NCI-H345 (cell line): ENCODE measurements at places on chromosomes 11 and 22.

GRCh38 chr11:132803436-132803835 is 728.9 kb downstream of the OPCML start:
- no peak for DNase-seq

GRCh38 chr11:117663414-117663813 is 133.6 kb downstream of the DSCAML1 start:
- DNase-seq: no peak

GRCh38 chr22:30245985-30246813 is at the start of gene LIF:
Gene LIF (minus strand): TSS chr22:30246759. CDS start chr22:30246695, 64 bp downstream.
- no peak for DNase-seq

- no peak for DNase-seq
Observed at GRCh38 chr11:21552911-21553310, 640.0 kb upstream of the ANO5 start.

- DNase-seq: no peak
Observed at GRCh38 chr11:36053862-36054261, 110.0 kb downstream of the LDLRAD3 start.

GRCh38 chr11:27541790-27542189 is 35.2 kb upstream of the LIN7C start:
- no peak for DNase-seq

- DNase-seq: no peak
Observed at GRCh38 chr11:30724274-30724673, 138.1 kb upstream of the MPPED2 start.

DNA sequence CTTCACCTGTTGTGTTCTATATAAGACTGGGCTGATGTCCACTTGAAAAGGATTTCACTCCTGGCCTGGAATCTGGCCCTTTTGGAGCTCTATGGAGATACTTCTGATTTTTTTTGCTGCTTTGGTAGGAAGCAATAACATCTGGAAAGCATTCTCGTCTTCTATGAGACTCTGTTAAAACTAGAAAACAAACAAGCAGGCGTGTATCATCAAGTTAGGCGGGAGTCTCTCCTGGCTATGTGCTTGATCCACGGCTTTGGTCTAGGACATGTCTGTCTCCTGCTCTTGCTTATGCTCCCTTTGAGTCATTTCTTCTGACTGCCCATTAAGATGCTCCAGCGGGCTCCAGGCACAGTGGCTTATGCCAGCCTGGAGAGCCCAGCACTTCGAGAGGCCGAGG is 121.4 kb upstream of the TTC12 start:
- no peak for DNase-seq

DNA sequence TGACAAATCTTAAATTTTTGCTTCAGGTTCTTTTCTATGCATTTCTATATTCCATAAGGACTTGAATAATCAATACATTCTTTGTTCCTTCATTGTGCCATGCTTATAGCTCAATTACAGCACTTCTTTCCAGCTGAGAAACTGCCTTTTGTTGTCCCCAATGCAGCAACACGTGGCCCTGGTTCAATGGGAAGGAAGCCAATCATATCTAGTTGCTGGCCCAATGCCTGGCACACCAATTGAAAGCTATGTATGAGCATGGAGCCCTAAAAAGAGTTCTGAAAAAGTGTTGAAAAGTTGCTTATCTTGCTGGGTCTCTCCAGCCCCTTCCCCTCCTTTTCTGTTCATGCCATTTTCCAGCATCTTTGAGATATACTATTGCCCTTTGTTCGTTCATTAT is 448.0 kb upstream of the FAT3 start:
- peak; percentile 11 for DNase-seq

DNA sequence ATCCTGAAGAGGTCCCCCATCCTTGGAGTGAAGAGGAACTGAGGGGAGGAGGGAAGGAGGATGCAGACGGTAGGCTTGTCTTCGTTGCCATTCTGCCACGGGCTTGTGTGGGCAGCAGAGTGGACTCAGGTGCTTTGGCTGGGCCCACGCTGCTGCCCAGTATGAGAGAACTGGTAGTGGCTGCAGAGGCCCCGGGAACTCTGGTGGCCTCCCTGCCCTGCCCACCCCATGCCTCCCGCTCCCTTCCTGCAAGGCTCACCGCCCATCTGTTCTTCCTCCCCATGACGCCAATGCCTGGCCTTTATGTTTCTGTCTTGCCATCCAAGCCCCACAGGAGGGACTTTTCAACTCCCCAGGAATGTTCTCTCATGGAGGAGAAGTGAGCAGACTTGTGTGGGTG is 157.4 kb downstream of the DSCAML1 start:
- DNase-seq: no peak

DNA sequence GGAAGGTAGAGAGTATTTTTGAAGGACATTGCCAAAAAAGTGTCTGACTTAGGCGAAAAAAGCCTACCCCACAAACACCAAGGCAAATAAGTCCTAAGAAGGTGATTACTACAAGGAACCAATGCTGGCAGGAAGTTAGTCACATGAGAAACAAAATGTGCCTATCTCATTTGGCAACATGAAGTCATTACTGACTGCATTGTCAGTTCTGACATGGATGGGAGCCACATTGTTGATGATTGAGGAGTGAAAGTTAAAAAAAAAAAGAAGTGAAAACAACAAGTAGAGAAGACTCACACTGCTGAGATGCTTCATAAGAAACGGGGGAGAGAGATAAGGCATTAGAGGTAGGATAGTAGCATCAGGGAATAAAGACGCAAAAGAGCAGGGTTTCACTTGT is 141.5 kb upstream of the FAT3 start:
- DNase-seq: no peak

GRCh38 chr22:42966497-42966896 is 48.5 kb downstream of the PACSIN2 start:
- no peak for DNase-seq

DNA sequence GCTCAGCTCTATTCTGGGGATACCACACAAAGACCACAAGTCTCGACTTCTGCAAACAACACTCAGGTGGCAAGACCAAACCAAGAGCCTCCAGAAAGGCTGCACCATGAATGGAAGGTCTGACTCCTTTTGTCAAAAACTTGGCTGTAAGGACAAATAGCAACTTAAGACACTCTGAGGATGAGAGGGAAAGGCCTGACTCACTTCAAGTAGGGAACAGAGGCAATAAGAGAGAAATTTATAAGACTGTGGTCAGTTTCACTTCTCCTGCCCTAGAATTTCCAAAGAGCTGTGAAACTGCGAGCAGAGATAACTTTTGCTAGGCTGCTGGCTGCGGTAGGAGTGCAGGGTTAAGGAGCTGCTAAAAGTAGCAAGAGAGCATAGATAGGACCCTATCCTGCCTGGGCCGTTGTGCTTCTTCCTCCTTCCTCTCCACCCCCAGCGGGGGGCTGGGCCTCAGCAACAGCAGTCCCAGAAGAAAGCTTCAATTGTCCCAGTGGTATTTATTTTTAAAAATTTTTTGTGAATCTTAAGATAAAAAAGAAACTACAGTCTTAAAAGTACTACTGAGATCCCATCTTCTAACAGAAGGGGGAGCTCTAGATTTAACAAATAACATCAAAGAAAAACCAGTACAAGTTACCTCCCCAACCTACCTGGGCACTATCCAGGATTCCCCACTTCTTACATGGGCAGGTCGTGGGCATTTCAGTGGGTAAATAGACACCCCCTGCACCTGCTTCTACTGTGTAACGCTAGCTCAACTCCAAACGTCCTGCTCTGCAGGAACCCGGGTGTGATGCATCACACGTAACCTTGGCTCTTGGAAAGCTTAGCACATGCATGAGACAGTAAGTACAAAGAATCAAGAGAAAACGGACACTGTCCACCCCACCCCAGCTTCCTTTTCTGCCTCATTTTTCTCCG is 66.4 kb downstream of the SGSM3 start:
- peak; percentile 27 for DNase-seq

- DNase-seq: peak; percentile 78
Observed at GRCh38 chr11:122101625-122102291, 14.3 kb downstream of the BLID start.

DNA sequence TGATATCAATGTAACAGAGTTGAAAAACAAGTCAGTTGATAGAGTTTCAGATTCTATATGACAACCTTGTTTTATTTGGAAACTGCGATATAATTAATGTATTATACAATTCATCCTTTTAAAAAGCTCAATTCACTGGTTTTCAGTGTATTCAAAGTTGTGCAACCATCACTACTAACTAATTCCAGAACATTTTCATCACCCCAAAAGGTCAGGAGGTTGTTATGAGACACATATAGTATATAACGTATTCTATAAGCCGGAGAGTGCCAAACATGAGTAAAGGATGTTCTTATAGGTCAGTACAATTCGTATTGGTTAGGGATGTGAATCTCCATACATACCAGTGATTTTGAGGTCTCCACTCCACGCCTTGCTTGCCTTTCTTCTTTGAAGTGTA is 40.1 kb upstream of the UCP3 start:
- DNase-seq: no peak

DNA sequence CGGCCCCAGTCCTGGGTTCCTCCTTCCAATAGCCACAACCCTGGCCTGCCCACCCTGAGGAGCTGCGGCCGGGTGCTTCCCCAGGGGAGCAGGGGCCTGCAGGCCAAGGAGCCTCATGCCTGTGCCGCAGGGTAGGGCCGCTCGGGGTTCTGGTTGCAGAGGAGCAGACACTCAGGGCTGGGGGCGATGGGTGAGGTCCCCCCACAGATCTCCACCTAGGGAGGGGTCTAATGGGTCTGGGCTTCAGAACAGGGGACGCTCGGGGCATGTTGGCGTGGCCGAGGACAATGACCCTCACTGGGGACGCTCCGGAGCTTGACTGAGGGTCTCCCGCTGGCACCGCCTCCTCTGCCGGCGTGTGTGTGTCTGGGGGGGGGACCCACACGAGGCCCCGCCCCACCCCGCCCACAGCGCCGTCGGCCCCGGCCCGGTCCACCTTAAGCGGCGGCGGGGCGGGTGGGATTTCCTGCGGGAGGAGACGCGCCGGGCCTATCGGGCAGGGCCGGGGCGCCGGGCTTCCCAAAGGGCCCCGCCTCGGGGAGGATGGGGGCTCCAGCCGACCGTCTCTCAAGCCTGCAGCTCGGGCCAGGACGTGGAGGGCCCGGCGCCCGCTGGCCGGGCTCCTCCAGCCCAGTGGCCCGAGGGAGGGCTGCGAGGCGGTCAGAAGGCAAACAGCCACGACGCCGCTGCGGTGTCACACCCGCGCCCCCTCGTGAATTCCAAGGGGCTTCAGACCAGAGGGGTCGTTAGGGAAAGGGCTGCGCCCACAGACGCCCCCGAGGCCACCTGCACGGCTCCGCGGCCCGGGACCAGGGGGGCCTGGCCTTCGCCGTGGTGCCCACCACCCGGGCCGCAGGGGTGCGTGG is 640 bp upstream of the ZDHHC8 start:
- peak; percentile 59 for DNase-seq

GRCh38 chr11:414318-414857 is 411 bp downstream of the SIGIRR start:
- DNase-seq: no peak

- no peak for DNase-seq
Observed at GRCh38 chr22:45303181-45303580, 6.6 kb upstream of the FAM118A start.

DNA sequence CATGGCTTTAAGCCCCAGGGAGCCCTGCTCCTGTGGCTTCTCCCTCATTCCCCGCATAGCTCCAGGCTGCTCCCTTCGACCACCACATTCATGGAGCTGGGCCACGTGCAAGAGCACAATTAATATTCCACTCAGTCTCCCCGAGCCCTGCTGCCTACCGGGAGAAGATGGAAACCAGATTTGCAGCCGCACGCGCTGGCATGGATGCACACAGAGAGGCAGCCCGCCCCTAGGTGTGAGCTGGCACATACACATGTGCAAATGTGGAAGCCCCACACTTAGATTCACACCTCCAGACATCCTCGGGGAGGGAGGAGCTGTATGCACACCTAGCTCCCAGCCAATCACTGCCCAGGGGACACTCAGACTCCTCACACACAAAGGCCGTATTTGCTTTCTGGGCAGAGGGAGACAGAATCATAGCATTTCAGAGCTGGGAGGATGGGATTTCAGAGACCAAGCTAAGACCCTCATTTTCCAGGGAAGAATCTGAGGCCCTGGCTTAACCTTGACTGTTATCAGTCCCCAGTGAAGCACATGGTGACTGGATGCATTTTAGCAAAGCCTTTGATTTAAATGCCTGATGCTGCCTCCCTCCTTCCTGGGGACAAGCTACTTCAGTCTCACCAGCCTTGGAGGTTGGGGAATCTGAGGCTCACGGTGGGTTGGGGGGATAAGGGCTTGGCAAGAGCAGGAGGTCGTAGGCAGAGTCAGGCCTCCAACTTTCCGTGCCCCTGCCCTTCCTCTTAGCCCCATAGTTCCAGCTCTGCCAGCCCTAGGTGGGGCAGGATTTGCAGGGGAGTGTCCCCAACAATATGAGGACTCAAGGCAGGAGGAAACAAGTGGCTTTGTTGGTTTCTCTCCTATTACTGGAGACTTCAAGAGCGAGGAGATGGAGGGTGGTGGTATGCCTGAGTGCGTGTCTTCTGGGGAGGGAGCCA is 5.3 kb upstream of the CREB3L1 start:
- no peak for DNase-seq

- DNase-seq: no peak
Observed at GRCh38 chr11:76558473-76558872, 112.1 kb downstream of the LRRC32 start.

GRCh38 chr11:122107045-122107444 is 9.0 kb downstream of the BLID start:
- DNase-seq: no peak

DNA sequence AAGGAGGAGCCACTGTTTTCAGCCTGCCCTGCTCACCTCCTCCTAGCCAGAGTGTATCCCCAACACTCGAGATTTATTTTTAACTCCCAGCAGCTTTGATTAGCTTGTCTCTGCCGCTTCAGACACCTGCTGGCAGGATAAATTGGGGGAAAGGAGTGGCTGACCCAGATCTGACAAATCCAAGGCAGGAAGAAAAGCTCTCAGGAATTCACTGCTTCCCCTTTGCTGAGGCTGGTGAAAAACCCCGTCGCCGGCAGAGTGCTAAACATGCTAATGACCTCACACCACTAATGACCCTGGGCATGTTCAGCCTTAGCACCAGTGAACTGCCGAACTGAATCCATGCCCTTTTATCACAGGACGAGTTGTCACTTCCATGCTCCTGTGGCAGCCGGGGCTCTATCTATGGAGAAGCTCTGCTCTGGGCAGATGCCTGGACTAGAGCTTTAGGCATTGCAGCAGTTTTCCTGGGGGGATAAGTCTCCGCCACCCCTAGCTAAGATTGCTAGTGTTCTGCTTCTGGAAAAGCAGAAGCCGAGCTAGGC is 52.2 kb downstream of the FEZ1 start:
- no peak for DNase-seq

DNA sequence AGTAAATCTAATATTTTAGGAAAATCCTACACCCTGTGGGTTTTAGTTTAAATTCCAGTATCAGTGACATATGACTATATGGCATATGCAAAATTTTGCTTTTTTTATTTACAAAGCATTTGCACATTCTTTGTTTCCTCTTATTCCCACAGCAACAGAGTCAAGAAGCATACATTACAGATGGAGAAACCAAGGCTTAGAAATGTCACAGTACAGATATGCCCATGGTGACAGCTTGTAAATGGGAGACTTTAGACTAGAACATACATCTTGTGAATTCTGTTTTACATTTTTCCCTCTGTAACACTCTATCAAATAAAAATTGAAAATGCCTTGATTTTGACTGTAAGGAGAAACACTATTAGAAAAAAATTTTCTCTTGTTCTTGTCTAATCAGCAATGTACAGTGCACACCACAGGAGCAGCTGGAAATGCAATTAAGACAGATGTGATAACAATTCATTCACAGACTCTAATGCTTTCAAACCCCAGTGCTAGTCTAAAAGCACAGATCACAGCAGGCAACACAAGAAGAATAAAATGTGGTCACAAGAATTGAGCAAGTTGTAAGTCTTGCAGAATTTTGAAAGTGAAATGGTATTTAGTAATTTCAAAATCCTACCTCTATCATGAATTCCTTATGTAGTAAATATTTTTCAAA is 375.9 kb downstream of the LUZP2 start:
- no peak for DNase-seq

GRCh38 chr11:62705880-62706849 is 1.1 kb downstream of the BSCL2 start:
- DNase-seq: peak; percentile 97
